ENCODE measurements at places on chromosomes 2 and 18.

GRCh38 chr2:139271879-139272278 is 491.7 kb upstream of the NXPH2 start:
- DNase-seq: no peak

DNA sequence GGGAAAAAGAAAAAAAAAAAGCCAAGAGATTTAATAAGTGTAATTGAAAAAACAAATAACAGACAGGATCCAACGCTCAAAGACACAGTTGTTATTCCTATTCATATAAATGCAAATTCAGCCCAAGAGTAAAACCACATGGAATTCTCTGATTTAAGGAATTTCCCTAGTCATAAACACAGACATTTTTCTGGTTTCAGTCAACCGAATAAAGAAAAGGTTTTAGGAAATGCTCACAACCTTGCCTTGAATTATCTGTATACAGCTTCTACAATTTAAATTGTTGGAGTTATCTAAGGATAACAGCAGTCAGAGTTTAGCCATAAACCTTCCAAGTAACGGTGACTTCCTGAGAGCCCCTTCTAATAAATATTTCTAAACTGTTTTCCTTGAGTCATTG is 122.7 kb downstream of the VWC2L start:
- no peak for DNase-seq

GRCh38 chr2:70936165-70936978 is 672 bp downstream of the ATP6V1B1 start:
- no peak for DNase-seq

- DNase-seq: no peak
Measured at GRCh38 chr2:75539955-75540716, 20.6 kb downstream of the EVA1A start.

- DNase-seq: no peak
Measured at GRCh38 chr2:213157242-213157641, 5.8 kb upstream of the IKZF2 start.

DNA sequence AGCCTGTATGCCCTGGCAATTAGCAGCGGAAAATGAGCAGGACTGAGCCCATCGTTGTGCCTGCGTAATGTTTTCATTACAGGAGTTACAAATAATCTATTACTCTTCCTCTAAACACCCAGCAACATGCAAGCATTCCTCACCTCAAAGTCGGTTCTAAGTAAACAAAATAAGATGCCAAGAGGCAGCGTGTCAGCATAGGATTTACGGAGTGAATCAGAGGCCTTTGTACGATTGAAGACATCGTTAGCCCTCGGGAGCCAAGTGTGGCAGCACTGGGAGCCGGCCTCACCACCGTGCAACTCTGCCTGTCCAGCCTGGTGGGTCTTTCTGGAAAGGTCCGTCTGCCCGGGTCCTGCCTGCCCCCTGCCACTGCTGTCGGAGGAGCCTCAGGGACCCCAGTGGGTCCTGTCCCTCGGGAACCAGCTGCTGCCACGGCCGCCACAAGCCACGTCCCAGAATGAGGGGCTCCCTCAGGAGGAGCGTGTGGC is 80.1 kb upstream of the CTDP1 start:
- no peak for DNase-seq

GRCh38 chr2:1601067-1601412 is 143.3 kb downstream of the PXDN start:
- no peak for DNase-seq

DNA sequence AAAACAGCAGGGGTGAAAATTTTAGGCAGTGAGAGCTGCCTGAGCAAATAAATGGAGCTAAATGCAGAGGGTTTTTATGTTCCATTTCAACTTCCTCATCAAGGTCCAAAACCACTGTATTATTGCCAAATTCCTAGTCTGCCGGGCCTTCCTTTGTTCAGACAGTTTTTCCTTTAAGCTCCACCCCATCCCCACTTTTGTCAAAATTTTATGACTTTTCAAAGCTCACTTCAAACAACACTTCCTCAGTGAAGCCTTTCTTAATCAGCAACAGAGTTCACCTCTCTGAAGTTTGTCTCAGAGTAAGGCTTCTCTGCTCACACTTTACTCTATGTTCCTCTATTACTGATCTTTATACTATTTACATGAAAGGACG is 81.3 kb downstream of the CERKL start:
- no peak for DNase-seq

- DNase-seq: no peak
Measured at GRCh38 chr18:74234326-74235171, 57.2 kb downstream of the CYB5A start.

All from HS-5 (cell line).